Heart left ventricle (tissue), 16 donors: ENCODE measurements at places on chromosomes 1 and 21. TPM values are rescaled to one million over a fixed set of nuclear protein-coding genes. Genes with fewer than 3 reads are reported as not detected.

- DNase-seq: no peak
- H3K4me3 ChIP-seq: no peak overlapping the region
- no peaks in the 10 kb centered on the region for H3K27me3 ChIP-seq
- no peak overlapping the region for H3K27ac ChIP-seq
Measured at GRCh38 chr1:227065311-227065710, 125.2 kb downstream of the COQ8A start.

DNA sequence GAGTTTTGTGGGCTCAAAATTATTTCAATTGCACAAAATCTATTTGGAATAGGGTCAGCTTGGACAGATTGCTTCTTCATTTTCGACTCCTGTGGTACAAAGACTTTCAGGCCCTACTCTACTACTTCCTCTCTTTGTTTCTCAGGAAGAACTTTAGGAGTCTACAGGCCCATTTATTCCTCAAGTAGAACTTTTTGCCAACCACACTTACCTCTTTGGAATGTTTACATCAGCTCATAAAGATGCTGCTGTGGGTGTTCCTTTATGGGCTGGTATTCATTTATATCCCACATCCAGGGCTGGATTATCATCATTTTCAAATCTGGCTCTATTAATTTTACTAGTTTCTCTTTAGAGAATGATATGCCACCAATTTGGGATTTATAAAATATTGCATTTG lies 46.3 kb upstream of the TNFSF18 start:
- no peaks in the 10 kb centered on the region for H3K4me1 ChIP-seq
- H3K4me3 ChIP-seq: no peak overlapping the region
- no peaks in the 10 kb centered on the region for H3K27me3 ChIP-seq
- DNase-seq: no peak
- no peak overlapping the region for H3K27ac ChIP-seq
- no peaks in the 10 kb centered on the region for H3K36me3 ChIP-seq

DNA sequence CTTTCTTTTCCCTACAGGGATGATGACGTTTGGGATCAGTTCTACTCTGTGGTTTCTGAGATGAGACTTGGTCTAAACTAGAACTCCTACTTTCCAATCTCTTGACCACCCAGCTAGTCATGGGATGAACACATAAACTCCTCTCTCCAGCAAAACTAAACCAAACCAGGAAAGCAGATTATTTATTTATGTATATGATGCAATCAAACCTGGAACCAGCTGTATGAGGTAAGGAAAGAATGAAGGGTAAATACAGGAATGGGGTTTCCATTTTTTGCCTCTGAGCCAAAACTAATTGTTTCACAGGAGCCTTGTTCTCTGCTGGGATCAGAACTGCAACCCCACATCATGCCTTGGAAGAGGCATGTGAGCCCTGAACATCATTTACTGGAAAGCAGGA lies 3.3 kb upstream of the AGT start:
- H3K4me1 ChIP-seq: peaks cover 14% of the 10 kb centered on the region
- H3K36me3 ChIP-seq: no peaks in the 10 kb centered on the region
- H3K4me3 ChIP-seq: no peak overlapping the region
- H3K27me3 ChIP-seq: no peaks in the 10 kb centered on the region
- H3K27ac ChIP-seq: no peak overlapping the region

DNA sequence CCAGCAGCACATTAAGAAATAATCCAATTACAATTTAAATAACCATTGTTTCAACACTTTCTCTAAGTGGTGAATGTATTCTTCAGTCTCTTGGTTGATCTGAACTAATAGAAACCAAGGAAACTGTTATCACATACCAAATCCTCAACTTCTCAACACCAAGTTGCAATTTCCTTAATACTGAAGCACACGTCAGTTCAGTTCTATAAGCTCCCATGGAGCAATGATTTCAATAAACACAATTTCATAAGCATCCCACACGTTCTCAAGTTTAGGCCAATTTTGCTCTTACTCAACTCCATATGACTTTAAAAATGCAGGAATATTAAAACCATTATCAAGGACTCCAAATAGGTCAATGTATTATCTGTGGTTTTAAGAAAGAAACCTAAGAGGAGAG lies 5.8 kb upstream of the ERG start:
- H3K36me3 ChIP-seq: no peaks in the 10 kb centered on the region
- H3K27ac ChIP-seq: peak overlapping the region; percentile 69
- H3K4me3 ChIP-seq: no peak overlapping the region
- no peaks in the 10 kb centered on the region for H3K27me3 ChIP-seq
- peaks cover 26% of the 10 kb centered on the region for H3K4me1 ChIP-seq

The ASCL5 gene
- not detected for total RNA-seq

- no peak overlapping the region for H3K4me3 ChIP-seq
- no peak for DNase-seq
- H3K27me3 ChIP-seq: no peaks in the 10 kb centered on the region
- no peak overlapping the region for H3K27ac ChIP-seq
Measured at GRCh38 chr1:6688757-6689156, 12.9 kb downstream of the DNAJC11 start.

GRCh38 chr1:23475134-23475628 lies 8.8 kb downstream of the ASAP3 start:
- H3K27me3 ChIP-seq: no peaks in the 10 kb centered on the region
- no peak overlapping the region for H3K27ac ChIP-seq
- no peak overlapping the region for H3K4me3 ChIP-seq
